ENCODE measurements at places on chromosomes 4 and X. TPM values are rescaled to one million over a fixed set of nuclear protein-coding genes. Genes with fewer than 3 reads are reported as not detected.

PCDH18 gene
- 4.2 TPM for polyA plus RNA-seq

CFAP47 gene
- polyA plus RNA-seq = not detected

SLC9B1 gene
- not detected for polyA plus RNA-seq

CDS1 gene
- 7.8 TPM for polyA plus RNA-seq

GABRQ gene
- not detected for polyA plus RNA-seq

XAGE1A gene
- polyA plus RNA-seq = not detected

DNA sequence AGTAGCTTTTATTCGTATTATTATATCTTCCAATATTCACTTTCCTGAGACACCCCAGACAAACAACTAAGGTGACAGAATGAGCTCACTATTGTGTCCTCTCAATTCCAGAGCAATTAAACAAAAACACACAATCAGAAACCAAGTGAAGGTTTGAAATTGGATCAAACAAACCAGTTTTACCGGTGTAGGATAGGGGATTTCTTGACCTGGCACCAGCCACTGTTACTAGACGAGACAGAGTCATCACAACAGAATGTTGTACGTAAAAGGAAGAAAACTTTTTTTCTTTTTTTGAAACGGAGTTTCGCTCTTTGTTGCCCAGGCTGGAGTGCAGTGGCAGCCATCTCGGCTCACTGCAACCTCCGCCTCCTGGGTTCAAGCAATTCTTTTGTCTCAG, 43.7 kb downstream of the LDOC1 start:
- no peak for DNase-seq

DNA sequence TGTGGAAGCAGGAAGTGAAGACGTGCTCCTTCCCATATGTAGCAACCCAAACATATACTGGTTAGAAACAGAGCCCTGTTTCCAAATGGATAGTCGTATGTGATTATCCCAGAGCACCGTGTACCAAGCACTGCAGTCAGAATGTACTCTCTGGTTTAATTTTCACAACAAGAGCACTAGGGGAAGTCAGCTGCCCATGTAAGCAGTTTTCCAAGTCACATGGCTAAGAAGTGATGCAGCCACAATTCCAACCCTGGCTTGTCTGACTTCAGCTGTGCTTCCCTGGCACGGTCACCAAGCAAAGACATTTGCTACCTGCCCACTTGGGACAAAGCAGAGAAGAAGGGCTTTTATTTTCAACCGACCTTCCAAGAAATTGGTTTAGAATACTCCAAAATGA, 28.2 kb upstream of the CEP135 start:
- DNase-seq = no peak

DNA sequence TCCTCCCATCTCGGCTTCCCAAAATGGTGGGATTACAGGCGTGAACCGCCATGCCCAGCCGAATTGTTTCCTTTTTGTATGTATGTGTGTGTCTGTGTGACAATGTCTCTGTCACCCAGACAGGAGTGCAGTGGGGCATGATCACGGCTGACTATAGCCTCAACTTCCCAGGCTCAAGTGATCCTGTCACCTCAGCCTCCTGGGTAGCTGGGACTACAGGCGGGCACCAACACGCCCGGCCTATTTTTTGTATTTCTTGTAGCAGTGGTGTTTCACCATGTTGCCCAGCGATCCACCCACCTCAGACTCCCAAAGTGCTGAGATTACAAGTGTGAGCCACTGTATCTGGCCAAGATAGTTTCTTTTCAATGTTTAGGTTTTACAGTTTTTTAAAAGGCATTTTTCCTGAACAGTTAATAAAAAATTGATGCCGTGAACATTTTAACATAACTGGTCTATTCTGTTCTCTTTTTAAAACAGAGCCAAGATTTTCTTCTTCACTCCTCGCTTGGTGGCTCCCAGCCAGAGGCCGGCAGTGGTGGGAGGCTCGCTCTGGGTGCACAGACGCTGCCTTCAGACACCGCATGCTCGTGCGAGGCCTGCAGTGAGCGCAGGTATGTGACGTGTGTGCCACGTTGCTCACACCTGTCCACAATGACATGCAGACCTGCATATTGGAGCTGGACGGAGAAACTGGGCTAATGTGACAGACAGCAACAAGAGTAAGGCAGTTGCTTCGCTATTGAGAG, 88.5 kb downstream of the FAM193A start:
- peak; percentile 56 for DNase-seq

Data from sigmoid colon (tissue), 7 donors.